Tibial nerve (tissue), 4 donors: ENCODE measurements at places on chromosomes 13 and 19.

DNA sequence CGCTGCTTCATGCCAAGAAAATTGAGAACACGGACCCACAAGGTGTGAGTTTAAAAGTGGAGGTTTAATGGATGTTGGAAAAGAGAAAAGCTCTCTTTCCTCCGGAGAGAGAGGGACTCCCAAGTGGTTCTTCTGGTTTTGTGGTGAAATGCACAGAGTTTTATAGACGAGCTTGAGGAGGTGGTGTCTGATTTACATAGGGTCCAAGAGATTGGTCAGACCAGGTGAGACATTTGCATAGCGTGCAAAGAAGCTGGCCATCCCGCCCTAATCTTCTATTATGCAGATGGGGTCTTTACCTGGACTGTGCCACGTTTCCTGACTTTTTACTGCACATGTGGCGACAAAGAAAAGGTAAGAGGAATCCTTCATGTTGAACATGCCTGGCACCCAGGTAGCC, 236.4 kb upstream of the PCDH9 start:
- no peak for DNase-seq

- no peak for DNase-seq
Observed at GRCh38 chr13:20334309-20334708, 102.2 kb upstream of the GJB6 start.

DNA sequence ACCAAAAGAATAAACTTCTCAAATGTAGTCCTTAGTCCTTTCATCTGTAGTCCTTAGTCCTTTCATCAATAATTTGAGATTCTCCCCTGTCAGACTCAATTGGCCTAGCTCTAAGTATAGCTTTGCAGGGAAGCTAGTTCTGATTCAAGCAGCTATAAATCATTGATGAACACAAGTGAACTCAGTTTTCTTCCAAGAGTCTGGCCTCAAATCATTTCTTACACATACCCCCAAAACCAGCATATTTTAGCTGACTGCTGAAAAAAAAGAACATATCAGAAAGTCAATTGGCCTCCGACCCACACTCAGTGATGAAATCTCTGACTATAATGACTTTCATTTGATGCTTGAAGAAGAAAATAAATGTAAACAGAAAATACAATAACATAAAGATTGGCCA, 64.9 kb downstream of the TNFSF11 start:
- no peak for DNase-seq

GRCh38 chr13:35886332-35887114, 244.7 kb downstream of the DCLK1 start:
- DNase-seq, result no peak
